ENCODE measurements at places on chromosomes 2 and 18.
A peak's percentile ranks its signal among the peaks of the same experiment; 100 is the strongest.

- DNase-seq: no peak
Observed at GRCh38 chr2:227466887-227467600, 4.9 kb upstream of the AGFG1 start.

DNA sequence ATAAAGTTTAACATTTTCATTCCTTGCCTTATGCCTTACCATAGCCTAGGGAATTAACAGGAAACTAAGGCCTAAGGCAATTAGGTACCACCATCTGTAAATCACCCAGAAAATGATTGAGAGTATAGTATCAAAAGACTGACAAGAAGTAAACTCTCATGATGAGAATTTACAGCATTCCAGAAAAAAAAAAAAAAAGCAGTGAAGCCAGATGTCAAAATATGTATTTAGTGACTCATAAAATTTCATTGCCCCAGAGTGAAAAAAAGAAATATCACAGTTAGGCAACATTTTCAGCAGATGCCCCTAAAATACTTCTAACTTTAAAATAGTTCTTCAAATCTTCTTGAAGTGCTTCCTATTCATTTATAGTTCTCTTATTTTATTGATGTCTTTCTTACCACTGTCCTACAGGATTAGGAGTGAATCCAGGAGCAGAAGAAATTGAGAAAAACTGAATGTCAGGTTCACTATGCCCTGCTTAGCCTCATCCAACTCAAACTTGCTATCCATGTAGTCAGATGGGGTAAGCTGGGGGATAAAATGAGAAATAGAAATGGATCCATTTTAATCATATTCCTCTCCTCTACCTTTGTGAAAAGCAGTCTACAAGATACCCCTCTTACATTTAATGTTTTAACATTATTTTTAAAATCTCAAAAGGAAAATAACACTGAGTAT is 57.3 kb upstream of the TANK start:
- DNase-seq: no peak

DNA sequence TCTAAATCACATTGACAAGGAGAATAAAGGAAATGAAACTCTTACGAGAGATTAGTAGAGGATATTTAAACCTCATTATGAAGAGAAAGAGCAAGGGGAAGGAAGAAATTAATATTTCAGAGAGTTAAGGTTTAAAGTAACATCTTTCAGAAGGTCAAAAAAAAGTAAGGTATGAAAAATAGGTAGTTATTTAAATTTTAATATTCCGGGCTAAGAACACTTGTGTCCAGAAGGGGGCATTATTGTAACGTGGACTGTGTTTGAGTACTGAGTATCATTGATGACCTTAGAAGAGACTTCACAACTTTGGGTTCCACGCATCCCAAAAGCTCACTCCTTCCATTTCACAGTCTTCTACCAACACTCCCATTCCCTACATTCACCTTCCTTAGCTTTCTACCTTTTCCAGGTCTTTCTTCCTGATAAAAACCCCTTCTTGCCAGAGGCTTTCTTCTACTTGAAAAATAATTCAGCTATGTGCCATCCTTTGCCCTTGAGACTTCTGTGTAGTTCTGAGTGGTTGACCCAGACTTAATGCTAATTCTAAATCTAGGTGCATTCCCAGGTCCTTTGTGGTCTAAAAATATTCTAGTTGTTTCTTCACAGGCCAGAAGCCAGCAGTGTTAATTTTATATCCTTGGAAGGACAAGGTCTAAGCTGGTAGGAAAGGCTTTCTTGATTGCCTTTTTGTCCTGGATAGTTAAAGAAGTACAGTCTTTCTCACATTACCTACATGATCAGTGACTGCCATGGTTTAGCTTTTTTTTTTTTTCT is 16.5 kb downstream of the DYNC1I2 start:
- no peak for DNase-seq

- DNase-seq: no peak
Observed at GRCh38 chr2:56250153-56250729, 66.5 kb downstream of the CCDC85A start.

DNA sequence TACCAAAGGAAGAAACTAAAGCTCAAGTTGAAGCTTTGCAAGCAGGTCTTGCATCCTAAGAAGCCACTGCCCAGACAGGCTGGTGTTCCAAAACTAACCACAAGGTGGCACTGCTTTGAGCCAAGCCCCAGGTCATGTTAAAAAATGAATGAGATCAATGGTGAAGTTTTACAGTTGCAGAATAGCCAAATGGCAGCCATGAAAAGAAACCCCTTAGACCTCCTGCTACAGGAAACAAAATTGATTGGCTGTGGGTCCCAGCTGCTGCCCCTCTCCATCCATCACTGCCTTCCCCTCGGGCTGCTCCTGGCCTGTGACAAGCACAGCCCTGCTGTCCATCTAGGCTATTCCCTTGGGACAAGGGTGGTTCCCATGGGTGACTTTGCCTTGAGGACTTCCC is 20.7 kb upstream of the MREG start:
- DNase-seq: peak; percentile 79

DNA sequence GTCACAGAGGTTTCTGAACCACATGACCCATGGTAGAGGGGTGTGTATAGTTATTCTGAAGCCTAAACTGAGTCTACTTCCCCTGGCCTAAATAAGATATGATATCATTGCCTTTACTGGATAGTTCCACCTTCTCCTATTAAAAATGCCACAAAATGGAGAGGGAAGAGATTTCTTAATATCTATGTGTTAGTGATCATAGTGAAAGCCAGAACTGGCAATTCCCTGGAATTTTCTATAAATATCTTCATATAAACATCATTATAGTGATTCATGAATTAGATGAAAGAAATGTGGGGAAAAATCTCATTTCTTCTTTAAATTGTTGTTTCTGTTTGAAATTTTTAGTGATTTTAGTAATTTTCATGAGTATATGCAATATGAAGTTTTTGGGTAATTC is 45.8 kb downstream of the TSHZ1 start:
- no peak for DNase-seq

- DNase-seq: no peak
Observed at GRCh38 chr2:184598316-184599053, at the start of gene ZNF804A. TSS of gene ZNF804A (plus strand) at chr2:184598529. CDS start at chr2:184598960, 431 bp downstream.

DNA sequence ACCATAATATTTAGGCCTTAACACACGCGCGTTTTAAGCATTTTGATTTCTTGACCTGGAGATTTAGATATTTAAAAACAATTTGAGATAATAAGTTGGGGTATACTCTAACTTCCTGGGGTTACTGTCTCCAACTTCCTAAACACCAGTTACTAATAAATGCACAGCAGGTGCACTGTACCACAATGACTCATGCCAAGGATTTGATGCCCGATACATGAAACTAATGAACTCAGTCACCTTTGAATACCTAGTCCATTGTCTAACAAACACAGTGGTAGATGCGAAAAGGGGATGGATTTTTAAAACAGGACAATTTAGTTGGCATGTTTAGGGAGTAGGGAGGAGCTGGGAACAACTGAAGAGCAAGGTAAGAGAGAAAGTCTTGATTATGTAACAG is 21.2 kb downstream of the CABYR start:
- no peak for DNase-seq

- DNase-seq: no peak
Observed at GRCh38 chr2:172358691-172359556, 68.5 kb upstream of the ITGA6 start.

GRCh38 chr2:71778936-71779773 is 325.8 kb downstream of the DYSF start:
- no peak for DNase-seq

DNA sequence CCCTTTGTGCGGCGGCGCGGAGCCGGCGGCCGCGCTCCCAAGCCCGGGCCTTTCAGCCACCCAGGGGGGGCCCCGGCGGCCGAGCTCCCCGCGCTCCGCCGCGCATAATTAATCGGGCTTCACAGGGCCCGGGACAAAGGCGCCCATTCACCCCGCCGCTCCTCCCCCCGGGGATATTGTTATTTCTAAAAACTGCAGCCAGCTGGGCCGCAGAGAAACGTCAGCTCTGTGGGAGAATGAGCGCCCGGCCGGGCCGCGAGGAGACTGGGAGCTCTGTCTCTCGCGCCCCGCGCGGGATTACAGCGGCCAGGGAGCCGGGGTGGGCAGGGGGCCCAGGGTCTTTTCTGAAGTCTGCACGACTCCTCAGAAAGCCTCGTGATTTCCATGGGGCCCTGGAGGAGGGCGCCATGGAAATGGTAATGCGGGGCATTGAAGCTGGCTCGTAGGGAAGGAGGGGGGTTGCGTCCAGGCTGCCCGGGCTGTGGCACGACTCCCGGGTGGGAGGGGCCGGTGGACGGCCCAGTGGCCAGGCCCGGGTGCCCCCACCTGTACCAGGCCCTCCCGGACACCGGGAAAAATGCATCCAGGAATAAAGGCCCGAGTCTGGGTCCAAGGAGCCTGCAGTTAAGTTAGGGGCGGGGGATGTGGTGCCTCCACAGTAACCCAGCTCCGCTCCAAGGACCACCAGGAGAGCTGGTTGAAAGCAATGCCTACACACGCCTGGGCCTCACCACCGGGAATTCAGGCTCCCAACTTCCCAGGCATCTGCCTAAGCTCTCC is 125.3 kb downstream of the ZFP36L2 start:
- no peak for DNase-seq

DNA sequence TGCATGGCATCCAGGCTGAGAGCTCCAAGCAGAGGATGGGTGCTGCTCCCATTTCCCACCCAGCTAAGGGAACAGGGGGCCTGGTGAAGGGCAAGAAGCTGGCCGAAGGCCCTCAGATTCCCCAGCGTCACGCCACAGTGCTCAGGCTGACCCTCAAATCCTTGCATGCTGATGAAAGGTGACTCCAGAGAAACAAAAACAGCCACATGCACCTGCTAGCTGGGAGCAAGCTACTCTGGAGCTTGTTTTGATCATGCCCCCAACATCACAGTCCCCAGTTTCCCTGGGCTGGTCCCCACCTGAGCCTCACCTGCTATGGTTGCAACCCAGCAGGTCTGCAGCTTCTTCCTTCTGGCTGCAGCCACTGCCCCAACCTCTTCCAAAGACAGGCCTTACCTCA is 13.3 kb downstream of the RAB11FIP5 start:
- DNase-seq: no peak

GRCh38 chr2:39693245-39693644 is 27.5 kb downstream of the TMEM178A start:
- no peak for DNase-seq

DNA sequence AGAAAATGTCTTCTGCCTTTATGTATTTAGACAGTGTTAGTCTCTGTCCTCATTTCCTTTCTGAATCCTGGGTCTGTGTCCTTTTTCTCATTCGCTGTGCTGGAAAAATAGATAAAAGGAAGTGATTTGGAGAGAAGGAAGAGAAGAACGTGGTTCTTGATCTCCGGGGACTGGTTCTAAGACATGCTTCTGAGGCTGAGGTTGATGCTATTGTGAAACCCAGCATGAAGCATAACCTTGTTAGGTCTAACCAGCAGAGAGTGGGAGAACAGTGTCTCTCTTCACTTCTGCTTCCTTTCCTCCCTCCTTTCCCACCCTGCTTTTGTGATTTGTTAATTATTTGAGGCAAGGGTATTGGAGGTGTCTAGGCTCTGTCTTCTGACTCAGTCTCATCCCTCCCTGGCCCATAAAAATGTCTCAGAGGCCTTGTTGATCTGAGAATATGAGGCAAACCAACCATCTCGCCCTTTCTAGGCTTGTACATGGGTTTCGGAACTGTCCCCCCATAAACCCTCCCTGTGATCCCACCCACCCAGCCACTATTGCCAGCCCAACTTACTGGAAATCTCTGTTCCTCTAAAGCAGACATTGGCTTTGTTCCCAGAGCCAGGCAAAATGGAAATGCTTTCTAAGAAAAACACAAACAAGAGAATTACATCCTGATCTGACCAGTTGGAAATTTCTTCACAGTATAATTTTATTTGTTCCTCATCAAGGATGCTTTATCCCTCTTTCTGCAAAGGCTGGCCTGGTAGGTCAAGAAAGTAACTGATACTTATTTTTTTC is 360.6 kb upstream of the TNP1 start:
- DNase-seq: no peak

- no peak for DNase-seq
Observed at GRCh38 chr2:239964399-239965185, 60.5 kb downstream of the NDUFA10 start.

GRCh38 chr2:64115808-64116598 is 28.2 kb downstream of the PELI1 start:
- no peak for DNase-seq

GRCh38 chr2:231643495-231643888 is 50.8 kb downstream of the TEX44 start:
- no peak for DNase-seq

DNA sequence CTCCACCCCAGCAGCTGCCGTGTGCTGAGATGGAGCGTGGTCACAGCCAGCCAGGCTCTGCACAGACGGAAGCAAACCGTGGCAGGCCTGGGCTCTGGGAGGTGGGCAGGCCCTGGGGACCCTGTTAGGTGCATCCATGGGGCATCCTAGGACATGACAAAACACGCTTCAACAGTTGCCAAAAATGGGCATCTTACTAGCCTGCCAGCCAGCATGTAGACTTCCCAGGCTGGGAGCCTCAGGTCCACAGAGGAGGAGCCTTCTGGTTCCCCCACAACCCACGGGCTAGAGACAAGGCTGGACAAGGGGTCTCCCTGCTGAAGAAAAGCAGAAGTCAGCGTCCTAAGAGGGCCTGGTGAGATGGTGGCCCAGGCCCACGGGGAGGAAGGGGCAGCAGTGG is 139.5 kb downstream of the HDAC4 start:
- no peak for DNase-seq

GRCh38 chr2:237161189-237161588 is 75.5 kb downstream of the COPS8 start:
- DNase-seq: no peak

- no peak for DNase-seq
Observed at GRCh38 chr2:133599211-133599803, 31.0 kb upstream of the NCKAP5 start.

GRCh38 chr2:118698564-118698963 is 148.9 kb downstream of the EN1 start:
- DNase-seq: no peak

- DNase-seq: no peak
Observed at GRCh38 chr18:43936176-43936575, 658.9 kb upstream of the SYT4 start.

DNA sequence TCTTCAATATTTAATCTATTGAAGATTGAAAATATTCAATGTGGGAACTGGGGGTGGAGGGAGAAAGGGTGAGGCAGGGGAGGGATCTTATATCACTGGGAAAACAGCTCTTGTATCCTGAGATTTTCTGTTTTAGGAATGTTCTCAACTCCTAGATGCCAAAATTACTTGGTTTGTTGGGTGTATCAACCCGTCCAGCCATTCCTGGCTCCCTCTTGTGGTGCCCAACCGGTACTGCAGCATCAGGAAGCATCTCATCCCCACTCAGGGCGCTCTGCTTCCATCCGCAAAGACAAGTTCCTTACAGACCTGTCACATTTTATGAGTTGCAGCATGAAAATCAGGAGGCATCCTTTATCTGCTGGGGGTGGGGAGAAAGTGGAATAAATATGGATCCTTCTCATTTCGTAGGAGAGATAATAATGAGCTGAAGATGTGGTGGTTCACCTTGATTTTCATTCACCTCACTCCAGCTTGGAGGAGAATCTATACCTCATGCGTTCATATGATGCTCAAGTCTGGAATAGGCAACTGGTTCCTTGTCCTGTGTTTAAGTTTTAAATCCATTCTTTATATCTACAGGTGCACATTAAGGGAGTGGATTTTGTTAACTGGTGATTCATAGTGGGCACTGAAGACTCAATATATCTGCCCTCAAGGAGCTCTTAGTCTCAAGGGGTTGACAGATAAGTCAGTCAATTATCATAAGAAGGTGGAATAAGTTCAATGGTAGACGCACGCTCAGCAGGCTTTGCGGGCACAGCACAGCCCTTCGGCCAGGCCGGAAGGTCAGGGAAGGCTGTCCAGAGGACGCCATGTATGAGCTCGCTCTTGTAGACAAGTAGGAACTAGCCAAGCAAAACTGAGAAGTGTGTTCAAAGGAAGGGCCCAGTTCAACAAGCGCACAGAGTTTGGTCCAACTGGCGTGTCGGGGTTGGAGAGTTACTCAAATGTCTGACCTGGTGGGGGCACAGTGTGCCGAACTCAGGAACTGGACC is 127.3 kb downstream of the RNF144A start:
- peak; percentile 36 for DNase-seq

Measured in stimulated activated naive CD8-positive, alpha-beta T cell treated with anti-CD3 and anti-CD28 coated beads, Interleukin-15, amount 100 ng/mL, for 72 hours (primary cell).